ENCODE measurements at places on chromosomes 4 and X.
A peak's percentile ranks its signal among the peaks of the same experiment; 100 is the strongest.

GRCh38 chr4:115671581-115671980, 558.2 kb upstream of the NDST4 start:
- no peak for DNase-seq

- no peak for DNase-seq
These were observed 32.1 kb downstream of the SEPTIN11 start for GRCh38 chr4:76981644-76982043.

GRCh38 chr4:145098675-145099037, 545 bp downstream of the ABCE1 start:
- no peak for DNase-seq

GRCh38 chr4:10620935-10621488, 63.6 kb downstream of the CLNK start:
- DNase-seq = peak; percentile 14

- no peak for DNase-seq
These were observed 10.2 kb upstream of the N4BP2 start for GRCh38 chr4:40046311-40046980.
